LHCN-M2 (cell line): ENCODE measurements at places on chromosomes 5 and 9. TPM values are rescaled to one million over a fixed set of nuclear protein-coding genes. Genes with fewer than 3 reads are reported as not detected.

DNA sequence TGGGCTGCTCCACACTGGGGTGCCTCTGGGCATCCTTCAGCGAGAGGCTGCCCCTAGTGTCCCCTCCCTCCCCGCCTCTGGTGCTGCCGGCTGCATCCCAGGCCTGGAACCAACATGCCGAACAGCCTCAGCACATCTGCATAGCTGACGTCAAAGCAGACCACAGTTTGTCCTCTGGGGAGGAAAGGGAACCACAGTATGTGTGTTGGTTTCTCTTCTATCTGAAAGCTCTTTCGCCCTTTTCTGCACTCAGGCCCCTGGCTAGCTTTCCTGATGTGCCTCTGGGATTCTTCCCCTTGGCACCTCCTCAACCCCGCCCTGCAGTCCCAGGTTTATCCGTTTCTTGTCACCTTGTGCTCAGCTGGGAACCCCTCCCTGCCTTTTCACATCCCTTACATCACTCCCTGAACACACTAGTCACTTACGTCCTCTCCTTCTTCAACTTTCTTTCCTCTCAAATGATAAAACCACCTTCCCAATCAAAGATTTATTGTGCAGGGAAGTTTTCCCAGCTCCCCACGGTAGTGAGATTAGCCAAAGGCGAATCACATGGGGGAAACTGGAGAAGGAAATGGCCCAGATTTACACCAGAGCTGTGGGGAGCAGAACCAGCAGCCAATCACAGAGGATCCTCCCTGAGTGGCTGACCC is 35.5 kb upstream of the B4GALT1 start:
- DNase-seq = peak; percentile 59

DNA sequence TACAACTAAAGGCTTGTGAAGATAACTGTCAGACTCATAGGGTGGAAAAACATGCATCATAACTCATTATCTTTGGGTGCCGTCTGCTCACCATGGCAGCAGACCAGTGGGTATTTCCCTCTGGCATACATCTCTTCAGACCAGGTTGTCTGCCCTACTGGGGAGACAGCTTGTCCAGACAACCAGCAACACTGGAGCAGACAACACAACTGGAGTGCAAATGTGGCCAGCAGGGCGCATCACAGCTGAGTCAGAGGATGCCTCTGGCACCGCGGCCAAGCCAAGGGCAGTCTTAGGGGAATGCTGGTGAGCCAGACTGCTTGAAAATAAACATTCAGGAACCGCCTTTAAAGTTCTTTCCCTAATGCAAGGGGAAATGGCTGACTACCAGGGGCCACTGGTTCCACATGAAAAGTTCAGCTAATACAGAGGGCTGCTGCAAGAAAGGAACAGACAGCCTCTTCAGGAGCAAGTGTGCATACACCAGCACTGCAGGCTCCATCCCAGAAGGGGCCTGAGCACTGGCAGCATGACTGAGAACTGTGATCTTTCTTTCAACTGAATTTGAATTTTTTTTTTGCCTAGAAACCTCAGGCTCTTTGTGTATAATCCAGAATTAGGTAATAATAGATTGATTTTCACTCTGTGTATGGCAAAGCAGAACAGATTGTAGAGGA is 77.3 kb downstream of the MAMDC2 start:
- peak; percentile 96 for DNase-seq

DNA sequence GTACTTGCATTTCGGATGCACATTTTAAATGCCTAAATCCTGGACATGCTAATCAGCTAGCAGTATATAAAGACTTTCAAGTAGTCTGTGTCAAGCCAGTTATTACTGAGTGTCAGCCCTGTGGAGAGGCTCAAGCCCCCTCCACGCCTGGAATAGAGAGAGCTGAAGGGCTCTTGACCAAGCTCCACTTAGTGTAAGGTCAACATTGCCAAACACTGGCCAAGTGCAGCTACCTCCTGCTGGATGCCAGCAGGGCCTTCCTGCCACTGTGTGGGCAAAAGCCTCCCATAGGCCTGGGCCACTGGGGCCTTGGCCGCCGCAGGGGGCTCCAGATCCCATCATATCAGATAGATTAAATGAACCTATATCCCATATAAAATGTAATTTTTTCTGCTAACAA is 239.4 kb upstream of the PANK3 start:
- no peak for DNase-seq

ANKRD18B gene
- 6.0 and 7.9 TPM in 2 replicates for total RNA-seq

PCDHGA2 gene
- total RNA-seq = 0.90 and 1.1 TPM in 2 replicates

DNA sequence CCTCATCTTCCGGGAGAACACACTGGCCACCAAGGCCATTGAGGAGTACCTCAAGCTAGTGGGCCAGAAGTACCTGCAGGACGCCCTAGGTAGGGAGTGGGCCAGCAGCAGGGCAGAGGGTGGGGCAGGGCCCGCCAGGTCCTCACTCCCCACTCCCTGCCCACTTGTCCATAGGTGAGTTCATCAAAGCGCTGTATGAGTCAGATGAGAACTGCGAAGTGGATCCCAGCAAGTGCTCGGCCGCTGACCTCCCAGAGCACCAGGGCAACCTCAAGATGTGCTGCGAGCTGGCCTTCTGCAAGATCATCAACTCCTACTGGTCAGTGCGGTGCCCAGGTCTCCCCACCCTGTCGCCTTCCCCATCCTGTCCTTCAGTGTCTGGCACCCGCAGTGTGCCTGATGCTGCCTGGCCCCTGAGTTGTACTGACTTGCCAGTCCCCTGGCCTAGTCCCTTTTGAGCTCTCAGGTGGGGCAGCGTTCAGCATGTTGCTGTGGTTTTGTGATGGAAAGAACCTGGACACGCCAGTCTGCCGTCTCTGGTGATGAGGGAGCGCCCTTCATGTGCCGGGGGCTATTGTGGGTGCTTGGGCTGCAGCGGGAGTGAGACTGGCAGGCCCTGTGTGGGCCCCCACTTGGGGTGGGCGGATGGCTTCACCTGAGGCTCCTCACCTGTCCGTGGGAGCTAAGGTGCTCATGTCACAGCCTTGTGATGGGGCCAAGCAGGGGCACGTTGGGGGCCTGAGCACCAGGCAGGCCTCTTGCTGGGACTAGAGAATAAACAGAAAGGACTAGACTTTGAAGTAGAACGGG is 112.3 kb downstream of the DAB2IP start:
- DNase-seq = no peak

GRCh38 chr5:26877154-26877553 is 161.2 kb downstream of the CDH9 start:
- no peak for DNase-seq

DNA sequence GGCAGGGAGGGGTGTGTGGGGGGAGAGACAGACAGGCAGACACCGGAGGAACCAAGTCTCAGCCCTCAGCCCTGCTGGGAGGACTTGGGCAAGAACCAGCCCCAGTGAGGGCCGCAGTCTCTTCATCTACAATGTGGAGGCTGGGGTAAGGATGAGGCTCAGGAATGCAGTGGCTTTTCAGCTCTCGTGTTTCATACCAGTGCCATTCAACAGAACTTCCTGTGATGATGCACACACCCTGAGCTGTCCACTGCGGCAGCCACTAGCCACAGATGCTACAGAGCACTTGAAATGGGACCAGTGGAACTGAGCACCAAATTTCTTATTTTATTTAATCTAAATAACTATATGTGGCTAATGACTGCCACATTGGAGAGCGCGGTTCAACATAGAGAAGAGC is 10.7 kb downstream of the CAMK2A start:
- peak; percentile 63 for DNase-seq

DNA sequence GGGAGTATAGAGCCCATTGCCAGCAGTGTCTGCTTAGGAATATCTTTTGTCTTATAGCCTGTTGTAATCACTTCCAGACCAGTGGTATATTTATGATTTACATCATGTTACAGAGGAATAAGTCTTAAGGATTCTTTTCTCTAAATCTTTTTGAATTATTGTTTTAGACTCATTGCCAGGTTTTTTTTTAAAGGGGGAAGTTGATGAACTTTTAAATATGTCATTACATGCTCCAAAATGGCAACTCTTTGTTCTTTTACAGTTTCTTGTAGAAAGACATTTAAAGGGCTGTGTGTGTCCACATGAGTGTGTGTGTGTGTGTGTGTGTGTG is 59.4 kb upstream of the NFIB start:
- DNase-seq = no peak

DNA sequence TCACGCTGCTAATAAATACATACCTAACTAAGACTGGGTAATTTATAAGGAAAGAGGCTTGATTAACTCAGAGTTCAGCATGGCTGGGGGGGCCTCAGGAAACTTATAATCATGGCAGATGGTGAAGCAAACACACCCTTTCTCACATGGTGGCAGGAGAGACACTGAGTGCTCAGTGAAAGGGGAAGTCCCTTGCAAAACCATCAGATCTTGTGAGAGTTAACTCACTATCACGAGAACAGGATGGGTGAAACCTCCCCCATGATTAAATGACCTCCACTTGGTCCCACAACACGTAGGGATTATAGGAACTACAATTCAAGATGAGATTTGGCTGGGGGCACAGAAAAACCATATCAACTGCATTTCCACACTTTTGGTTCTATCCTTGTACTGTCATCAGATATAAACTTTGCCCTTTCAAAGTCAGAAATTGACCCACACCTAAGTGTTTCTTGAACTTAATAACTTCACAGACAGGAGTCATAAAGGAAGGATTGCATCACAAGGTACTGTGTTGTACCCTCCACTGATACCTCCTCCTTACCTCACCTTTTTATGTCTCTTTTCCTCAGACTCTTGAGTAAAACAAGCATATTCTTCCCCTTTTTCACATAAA is 319.1 kb upstream of the PIK3R1 start:
- no peak for DNase-seq

GRCh38 chr5:1018596-1018995 is 10.0 kb downstream of the NKD2 start:
- no peak for DNase-seq

- DNase-seq = no peak
Observed at GRCh38 chr5:164234321-164234720, 728.9 kb downstream of the MAT2B start.

DNA sequence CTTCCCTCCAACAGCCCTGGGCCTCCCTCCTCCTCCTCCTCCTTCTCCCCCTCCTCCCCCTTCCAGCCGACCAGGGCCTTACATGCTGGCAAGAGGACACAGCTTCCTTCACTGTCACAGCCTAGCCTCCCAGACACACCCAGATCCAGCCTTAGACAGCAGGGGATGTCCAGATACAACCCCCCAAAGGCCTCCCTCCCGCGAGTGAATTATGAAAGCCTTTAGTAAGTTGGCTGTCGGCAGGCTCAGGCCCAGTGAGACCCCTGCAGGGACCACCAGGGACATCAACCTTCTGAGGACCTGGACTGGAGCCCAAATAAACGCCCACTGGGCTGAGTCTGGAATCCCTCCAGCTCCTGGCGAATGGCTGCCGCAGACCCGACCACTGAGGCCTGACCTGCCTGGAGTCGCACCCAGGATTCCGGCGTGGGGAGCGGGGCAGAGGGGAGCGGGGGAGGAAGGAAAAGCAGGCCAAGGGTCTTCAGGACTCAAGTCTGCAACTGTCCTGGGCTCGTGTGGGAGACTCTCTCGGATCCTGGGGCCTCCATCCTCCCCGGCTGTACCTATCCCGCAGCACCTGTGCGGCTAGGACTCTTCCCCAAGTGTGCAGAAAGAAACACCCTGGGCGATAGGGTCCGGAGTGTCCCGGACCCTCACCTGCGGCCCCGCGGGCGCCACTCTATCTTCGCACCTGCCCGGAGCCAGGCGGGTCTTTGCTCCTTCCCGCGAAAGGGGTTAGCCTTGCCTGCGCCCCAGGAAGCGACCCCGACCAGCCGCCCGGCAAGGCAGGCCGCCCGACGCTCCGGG is 705 bp downstream of the SEPTIN8 start:
- DNase-seq = no peak

DNAJC25 gene
- 9.0 and 12.9 TPM in 2 replicates for total RNA-seq

STOM gene
- 88.7 and 107 TPM in 2 replicates for total RNA-seq

TPM2 gene
- 1,008 and 1,115 TPM in 2 replicates for total RNA-seq

SPATA31E1 gene
- total RNA-seq = not detected in 2 replicates

PCDH12 gene
- total RNA-seq = under 0.01 TPM in 1 of 2 replicates, not detected in the other

GRCh38 chr5:9124071-9124470 is 421.8 kb downstream of the SEMA5A start:
- no peak for DNase-seq

IL9 gene
- not detected in 2 replicates for total RNA-seq

ANKRD31 gene
- total RNA-seq = not detected in 2 replicates

DNA sequence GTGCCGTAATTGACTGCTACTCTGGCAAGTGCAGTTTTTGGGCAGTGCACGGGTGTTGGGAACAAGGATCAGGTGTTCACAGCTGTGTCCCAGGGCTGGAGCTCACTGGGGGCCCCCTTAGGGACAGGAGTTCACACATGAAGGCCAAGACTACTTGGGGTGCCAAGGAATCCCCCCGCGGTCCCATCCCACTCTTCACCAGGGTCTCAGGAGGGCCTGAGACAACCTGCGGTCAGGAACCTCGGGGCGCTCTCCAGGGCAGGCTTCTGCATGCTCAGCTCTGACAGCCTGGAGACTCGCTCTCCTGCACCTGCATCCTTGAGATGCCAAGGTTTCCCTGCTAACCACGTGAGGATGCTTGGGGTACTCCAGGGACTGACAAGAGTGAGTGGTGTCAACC is 2.3 kb upstream of the MAN1B1 start:
- DNase-seq = no peak

- no peak for DNase-seq
Observed at GRCh38 chr5:56677690-56678305, 137.6 kb upstream of the MAP3K1 start.

DNA sequence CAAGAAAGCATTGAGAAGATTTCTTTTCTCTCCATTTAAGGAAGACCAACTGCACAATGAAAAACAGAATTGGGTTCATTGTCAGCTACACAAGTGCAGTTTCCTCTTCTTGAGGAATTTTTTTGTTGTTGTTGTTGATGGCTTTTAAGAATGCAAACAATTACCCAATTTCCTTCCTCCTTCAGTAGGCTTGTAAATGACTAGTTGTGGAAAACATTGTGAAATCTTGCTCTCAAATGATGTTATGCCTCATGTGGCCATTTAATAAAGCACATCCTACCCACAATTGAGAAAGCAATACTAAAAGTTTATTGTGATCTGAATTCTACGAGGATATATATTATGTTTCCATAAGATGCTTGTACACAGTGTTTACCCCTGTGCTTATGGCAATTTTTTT is 171.6 kb downstream of the FAM174A start:
- DNase-seq = peak; percentile 60
